Caco-2 (cell line): ENCODE measurements at places on chromosomes 5 and 9.

GRCh38 chr9:130346431-130346830 is 80.9 kb downstream of the HMCN2 start:
- no peaks in the 10 kb centered on the region for H3K27me3 ChIP-seq
- H3K4me3 ChIP-seq: no peak overlapping the region
- H3K4me1 ChIP-seq: no peaks in the 10 kb centered on the region
- H3K36me3 ChIP-seq: no peaks in the 10 kb centered on the region
- no peak for DNase-seq

- H3K4me3 ChIP-seq: no peak overlapping the region
- no peak overlapping the region for H3K27ac ChIP-seq
- H3K27me3 ChIP-seq: no peaks in the 10 kb centered on the region
- DNase-seq: no peak
- no peaks in the 10 kb centered on the region for H3K4me1 ChIP-seq
- no peaks in the 10 kb centered on the region for H3K36me3 ChIP-seq
Observed at GRCh38 chr9:99678566-99678965, 143.1 kb upstream of the NR4A3 start.

GRCh38 chr9:13960011-13960765 is 353.8 kb downstream of the NFIB start:
- H3K27ac ChIP-seq: no peak overlapping the region
- H3K27me3 ChIP-seq: no peaks in the 10 kb centered on the region

GRCh38 chr9:36659500-36659899 is 86.8 kb downstream of the MELK start:
- no peak overlapping the region for H3K4me3 ChIP-seq
- DNase-seq: no peak
- no peaks in the 10 kb centered on the region for H3K4me1 ChIP-seq
- H3K27me3 ChIP-seq: no peaks in the 10 kb centered on the region
- no peak overlapping the region for H3K27ac ChIP-seq

DNA sequence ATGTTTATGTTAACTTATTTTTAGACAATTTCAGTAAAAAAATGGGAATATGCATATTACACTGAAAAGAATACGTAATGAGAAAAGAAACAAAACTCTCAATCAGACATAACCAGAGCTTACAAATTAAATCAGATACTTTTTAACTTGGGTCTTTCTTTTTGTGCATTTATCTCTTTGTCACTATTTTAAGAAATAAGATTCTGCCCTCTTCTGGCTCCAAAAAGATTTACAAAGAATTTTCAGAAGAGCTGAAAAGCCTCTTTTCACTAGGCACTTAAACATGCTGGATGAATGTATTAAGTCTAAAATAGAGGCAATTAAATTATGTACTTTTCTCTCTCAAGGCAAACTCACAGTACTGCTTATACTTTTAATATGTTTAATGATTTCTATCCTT is 55.5 kb downstream of the CEP120 start:
- no peak for DNase-seq
- no peaks in the 10 kb centered on the region for H3K27me3 ChIP-seq

DNA sequence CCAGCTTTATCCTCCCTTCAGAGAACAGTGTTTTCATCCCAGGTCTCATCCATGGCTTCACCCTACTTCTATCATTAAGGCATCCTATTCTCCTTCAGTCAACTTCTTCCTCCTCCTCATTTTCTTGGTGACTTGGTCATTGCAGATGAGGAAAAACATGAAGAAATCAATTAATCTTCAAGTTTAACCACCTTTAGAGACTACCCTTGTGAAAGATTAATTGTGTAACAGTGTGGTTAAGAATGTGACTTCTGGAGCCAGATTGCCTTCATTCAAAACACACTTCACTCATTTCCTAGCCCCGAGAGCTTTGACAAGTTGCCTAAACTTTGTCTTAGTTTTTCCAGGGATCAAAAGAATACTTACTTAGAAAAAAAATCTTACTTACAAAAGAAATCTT is 110.0 kb downstream of the STK32A start:
- H3K27me3 ChIP-seq: no peaks in the 10 kb centered on the region
- H3K36me3 ChIP-seq: no peaks in the 10 kb centered on the region
- no peak for DNase-seq
- no peak overlapping the region for H3K27ac ChIP-seq
- no peak overlapping the region for H3K4me3 ChIP-seq
- no peaks in the 10 kb centered on the region for H3K4me1 ChIP-seq

GRCh38 chr9:107733523-107733894 is 243.9 kb upstream of the KLF4 start:
- H3K4me1 ChIP-seq: no peaks in the 10 kb centered on the region
- no peak overlapping the region for H3K4me3 ChIP-seq
- no peak for DNase-seq
- H3K27me3 ChIP-seq: no peaks in the 10 kb centered on the region
- no peaks in the 10 kb centered on the region for H3K36me3 ChIP-seq
- H3K27ac ChIP-seq: no peak overlapping the region

DNA sequence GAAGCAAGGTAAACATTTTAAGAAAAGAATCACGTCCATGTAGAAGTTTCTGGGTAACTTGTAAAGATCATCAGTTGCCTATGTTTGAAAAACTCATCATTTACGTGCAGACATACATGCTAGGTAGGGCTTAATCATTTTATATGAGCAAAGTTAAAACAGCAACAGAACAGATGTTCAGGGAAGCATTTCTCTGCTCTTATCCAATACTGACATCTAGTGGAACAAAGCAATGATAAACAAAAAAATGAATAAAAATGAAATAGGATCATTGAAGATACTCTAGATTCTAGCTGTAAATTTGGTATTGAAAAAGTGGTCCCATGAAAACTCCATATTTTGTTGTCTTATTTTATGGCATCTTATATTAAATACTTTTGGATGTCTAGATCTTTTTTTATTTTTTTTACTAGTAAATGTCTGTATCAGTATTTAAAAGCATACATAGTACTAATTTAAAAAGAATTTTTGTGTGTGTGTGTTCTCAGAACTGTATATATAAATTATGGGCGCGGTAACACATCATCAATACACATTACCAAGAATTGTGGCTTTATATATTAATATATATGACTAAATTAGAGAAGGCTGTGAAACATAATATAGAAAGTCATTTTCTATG is 1050.2 kb downstream of the CDH12 start:
- no peaks in the 10 kb centered on the region for H3K36me3 ChIP-seq
- no peak overlapping the region for H3K27ac ChIP-seq
- H3K27me3 ChIP-seq: no peaks in the 10 kb centered on the region
- no peak overlapping the region for H3K4me3 ChIP-seq
- DNase-seq: no peak
- H3K4me1 ChIP-seq: peaks cover 12% of the 10 kb centered on the region

DNA sequence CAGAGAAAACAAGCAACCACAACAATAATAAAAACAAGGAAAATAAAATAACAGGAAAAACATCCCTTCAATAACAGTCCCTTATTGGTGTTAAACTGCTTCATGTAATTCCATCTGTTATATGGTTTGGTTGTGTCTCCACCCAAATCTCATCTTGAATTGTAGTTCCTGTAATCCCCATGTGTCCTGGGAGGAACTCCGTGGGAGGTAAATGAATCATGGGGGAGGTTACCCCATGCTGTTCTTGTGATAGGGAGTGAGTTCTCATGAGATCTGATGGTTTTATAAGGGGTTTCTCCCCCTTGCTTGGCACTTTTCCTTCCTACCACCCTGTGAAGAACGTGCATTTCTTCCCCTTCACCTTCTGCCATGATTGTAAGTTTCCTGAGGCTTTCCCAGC is 369.8 kb downstream of the TMEM232 start:
- DNase-seq: no peak
- H3K4me1 ChIP-seq: no peaks in the 10 kb centered on the region
- H3K36me3 ChIP-seq: no peaks in the 10 kb centered on the region

DNA sequence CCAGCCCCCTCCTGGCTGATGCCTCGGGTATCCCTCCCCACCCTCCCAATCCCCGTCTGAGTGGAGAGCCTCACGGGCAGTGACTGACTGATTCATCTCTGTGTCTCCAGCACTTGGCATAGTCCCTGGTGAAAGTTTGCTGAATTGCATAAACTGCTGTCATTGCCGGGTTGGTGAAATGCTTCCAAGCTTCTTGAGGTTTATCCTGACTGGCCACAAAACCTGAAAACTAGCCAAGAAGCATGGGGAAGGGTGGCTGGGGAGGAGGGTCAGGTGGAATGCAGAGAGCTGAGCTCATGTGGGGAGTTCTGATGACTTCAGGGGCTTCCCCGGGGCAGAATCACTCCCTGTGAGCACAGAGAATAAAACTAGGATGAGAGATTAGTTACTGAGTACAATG is 56.9 kb upstream of the GGTA1 start:
- H3K27ac ChIP-seq: no peak overlapping the region
- no peaks in the 10 kb centered on the region for H3K4me1 ChIP-seq
- no peaks in the 10 kb centered on the region for H3K27me3 ChIP-seq
- H3K4me3 ChIP-seq: no peak overlapping the region
- no peaks in the 10 kb centered on the region for H3K36me3 ChIP-seq

GRCh38 chr5:172411484-172412072 is 42.7 kb downstream of the SH3PXD2B start:
- no peak overlapping the region for H3K27ac ChIP-seq
- H3K4me3 ChIP-seq: no peak overlapping the region
- H3K27me3 ChIP-seq: no peaks in the 10 kb centered on the region
- no peaks in the 10 kb centered on the region for H3K4me1 ChIP-seq
- no peak for DNase-seq

GRCh38 chr5:100802208-100802607 is 100.9 kb downstream of the ST8SIA4 start:
- no peak overlapping the region for H3K27ac ChIP-seq
- no peak overlapping the region for H3K4me3 ChIP-seq
- H3K4me1 ChIP-seq: no peaks in the 10 kb centered on the region
- H3K27me3 ChIP-seq: no peaks in the 10 kb centered on the region
- no peaks in the 10 kb centered on the region for H3K36me3 ChIP-seq

GRCh38 chr5:73768-74502 is 18.0 kb upstream of the PLEKHG4B start:
- H3K36me3 ChIP-seq: no peaks in the 10 kb centered on the region
- no peaks in the 10 kb centered on the region for H3K27me3 ChIP-seq
- no peak overlapping the region for H3K27ac ChIP-seq
- peaks cover 9% of the 10 kb centered on the region; the same call in 1 of the 2 replicates for H3K4me1 ChIP-seq
- H3K4me3 ChIP-seq: no peak overlapping the region

DNA sequence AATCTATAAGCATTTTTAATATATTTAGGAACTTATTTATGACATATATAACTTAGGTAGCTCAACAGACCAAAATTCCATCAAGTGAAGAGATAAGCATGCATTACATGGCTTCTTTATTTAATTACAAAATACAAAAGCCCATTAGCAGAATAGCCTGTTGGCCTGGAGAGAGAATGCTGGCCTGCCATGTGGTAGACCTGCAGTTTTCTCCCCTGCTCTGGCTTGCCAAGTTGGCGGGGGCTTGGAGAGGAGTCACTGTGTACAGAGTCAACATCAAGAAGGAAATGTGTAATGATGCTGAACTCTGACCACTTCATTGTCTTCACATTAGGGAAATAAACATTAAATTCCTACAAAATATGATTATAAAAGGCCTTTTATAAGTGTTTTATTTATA is 69.8 kb upstream of the CNTLN start:
- no peaks in the 10 kb centered on the region for H3K36me3 ChIP-seq
- H3K27me3 ChIP-seq: no peaks in the 10 kb centered on the region
- no peak for DNase-seq
- H3K27ac ChIP-seq: no peak overlapping the region

DNA sequence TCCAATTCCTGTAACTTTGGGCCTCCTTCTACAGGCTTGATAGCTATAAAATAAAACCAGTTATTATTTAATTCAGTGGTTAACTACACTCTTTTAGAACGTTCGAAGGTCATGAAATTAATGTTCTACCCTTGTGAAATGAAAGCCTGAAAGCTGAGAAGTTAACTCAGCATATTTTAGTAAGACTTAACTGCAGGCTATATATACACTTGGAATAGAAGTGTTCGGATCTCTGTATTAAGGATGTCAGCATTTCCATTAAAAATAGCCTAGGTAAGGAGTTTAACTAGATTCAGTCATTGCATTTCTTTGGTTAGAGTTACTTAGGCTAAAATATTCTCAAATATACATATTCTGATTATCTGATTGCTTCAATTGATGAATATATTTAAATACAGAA is 229.2 kb downstream of the MRPS30 start:
- DNase-seq: no peak
- H3K4me1 ChIP-seq: no peaks in the 10 kb centered on the region
- H3K4me3 ChIP-seq: no peak overlapping the region

- DNase-seq: no peak
- H3K27ac ChIP-seq: no peak overlapping the region
- H3K4me3 ChIP-seq: no peak overlapping the region
- H3K36me3 ChIP-seq: no peaks in the 10 kb centered on the region
- no peaks in the 10 kb centered on the region for H3K27me3 ChIP-seq
- no peaks in the 10 kb centered on the region for H3K4me1 ChIP-seq
Observed at GRCh38 chr5:175447571-175447970, 3.6 kb upstream of the DRD1 start.

DNA sequence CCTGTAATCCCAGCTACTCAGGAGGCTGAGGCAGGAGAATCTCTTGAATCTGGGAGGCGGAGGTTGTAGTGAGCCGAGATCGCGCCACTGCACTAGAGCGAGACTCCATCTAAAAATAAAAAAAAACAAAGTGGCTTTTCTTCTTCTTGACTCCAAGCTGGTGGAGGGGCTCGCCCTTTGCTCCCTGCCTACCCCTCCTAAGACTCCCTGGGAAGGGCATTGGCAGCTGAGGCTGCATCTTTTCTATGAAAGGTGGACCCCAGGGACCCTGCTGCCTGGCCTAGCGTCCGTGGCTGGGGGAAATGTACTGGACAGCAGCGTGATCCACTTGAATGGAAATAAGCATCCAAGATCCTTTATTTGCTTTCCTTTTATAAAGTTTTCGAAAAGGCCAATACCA is 24.0 kb downstream of the ROPN1L start:
- no peak overlapping the region for H3K27ac ChIP-seq
- H3K36me3 ChIP-seq: no peaks in the 10 kb centered on the region
- H3K4me3 ChIP-seq: no peak overlapping the region
- H3K4me1 ChIP-seq: no peaks in the 10 kb centered on the region; the same call in 1 of the 2 replicates

DNA sequence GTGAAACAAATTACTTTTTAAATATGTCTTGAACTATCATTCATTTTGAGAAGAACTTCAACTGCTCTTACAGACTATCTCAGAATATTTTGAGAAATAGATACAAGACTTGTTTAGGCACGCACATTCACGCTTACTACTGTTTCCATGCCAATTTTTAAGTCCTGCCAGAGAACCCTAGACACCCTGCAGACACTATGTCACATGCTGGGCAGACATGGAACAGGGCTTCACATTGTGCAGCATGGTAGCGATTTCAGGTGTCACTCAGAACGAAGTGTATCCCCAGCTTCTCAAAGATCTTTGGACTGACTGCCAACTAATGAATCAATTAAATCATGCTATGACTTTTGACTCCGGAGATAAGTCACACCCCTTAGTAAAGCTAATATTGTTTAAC is 128.7 kb upstream of the SLC27A6 start:
- 0 out of 2 replicates have a peak, but pooled peaks cover 7% of the 10 kb centered on the region for H3K4me1 ChIP-seq
- no peak for DNase-seq
- H3K27ac ChIP-seq: no peak overlapping the region
- H3K36me3 ChIP-seq: no peaks in the 10 kb centered on the region

DNA sequence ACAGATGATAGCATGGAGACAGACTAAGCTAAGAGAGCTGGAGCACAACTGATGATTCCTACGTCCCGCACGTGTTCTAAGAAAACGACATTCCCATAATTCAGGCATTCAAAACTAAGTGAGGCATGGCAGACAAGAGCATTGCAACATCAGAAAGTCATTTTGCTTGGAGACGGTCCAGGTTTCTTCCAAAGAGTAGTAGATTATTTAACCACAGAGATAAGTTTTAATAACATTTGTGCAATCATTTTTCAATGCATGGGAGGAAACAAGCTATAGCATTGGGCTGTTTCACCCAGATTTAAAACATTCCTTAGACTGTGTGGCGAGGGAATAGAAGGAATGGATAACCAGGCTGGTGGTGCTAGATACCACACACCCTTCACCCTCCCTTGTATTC is 117.2 kb downstream of the APBA1 start:
- DNase-seq: no peak
- no peak overlapping the region for H3K27ac ChIP-seq
- no peaks in the 10 kb centered on the region for H3K4me1 ChIP-seq
- H3K27me3 ChIP-seq: no peaks in the 10 kb centered on the region
- H3K36me3 ChIP-seq: no peaks in the 10 kb centered on the region
- no peak overlapping the region for H3K4me3 ChIP-seq
